ENCODE measurements at places on chromosomes 13 and 19.

DNA sequence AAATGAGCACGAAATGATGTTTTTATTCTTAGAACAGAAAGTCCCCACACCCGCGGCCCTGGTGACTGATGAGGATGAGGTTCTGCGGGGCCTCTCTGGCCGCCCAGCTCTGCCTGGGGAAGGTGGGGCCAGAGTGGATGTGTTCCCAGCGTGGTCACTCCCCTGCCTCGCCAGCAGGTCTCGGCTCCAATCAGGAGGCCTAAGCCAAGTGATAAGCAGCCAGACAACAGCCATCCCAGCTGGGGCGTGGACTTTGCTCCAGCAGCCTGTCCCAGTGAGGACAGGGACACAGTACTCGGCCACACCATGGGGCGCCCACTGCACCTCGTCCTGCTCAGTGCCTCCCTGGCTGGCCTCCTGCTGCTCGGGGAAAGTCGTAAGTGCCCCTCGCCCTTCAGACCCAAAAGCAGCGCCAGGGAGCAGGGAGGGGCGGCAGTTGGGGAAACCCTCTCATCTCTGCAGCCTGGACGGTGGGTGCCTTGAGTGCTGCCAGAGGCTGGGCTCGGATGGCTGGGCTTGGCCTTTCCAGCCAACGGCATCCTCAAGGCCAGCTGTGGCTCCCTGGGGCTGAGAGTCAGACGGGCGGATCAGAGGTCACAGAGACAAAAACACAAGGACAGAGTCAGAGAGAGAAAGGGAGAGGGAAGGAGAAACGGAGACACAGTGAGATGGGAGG is at the start of gene F10:
F10 (plus strand) TSS at position 250 of the 676 bp plus-strand sequence; CDS start at position 307, 57 bp downstream.
- DNase-seq: no peak

DNA sequence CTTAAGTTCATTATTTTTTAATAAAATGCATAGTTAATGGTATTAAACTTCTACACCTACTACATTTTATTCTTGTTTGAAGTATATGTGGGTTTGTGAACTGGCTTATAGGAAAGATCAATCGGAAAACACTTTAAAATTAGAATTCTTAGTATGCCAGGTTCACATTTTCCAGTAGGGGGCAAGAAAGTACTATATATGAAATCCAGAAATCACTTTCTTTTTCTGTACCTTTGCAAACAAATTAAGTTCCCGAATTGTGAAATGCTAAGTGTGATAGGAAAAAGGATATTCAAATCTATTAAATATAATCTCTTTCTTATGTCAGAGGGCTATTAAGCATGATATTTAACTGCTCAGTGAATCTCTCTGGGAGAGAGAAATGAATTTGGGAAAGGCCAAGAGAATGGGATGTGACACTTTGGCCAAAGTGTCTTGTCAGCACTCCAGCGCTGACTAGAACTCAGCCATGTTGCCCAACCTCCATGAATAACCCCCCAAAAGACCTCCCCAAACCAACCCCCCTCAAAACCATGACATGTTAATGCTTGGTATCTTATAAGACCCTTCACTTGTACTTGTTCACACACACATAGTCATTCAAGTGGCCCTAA is 122.6 kb upstream of the SLC10A2 start:
- DNase-seq: no peak

GRCh38 chr13:32907211-32907610 is 109.0 kb upstream of the KL start:
- DNase-seq: no peak

DNA sequence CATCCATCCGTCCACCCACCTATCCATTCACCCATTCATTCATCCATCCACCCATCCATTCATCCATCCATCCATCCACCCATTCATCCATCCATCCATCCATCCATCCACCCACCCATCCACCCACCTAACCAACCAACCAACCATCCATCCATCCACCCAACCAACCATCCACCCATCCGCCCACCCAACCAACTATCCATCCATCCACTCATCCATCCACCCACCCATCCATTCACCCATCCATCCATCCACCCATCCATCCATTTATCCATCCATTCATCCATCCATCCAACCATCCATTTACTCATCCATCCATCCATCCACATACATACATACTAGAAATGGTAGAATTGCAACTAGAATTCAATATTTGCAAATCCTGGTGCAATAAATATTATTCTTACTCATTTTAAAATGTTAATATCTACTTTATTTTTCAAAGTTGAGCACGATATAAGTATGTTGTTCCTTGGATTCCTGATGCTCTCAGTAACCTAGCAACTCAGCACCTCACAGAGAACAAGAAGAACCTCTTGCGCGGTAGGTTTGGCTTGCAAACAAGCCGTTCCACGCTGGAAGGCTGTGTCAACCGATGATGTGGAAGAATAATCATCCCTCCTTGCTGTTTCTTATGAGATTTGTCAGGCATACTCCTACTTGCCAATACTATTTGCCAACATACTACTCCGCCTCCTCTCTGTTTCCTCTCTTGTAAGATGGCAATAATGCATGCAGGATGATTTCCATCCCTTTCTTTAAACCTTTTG is 111.7 kb downstream of the GNG7 start:
- no peak for DNase-seq

DNA sequence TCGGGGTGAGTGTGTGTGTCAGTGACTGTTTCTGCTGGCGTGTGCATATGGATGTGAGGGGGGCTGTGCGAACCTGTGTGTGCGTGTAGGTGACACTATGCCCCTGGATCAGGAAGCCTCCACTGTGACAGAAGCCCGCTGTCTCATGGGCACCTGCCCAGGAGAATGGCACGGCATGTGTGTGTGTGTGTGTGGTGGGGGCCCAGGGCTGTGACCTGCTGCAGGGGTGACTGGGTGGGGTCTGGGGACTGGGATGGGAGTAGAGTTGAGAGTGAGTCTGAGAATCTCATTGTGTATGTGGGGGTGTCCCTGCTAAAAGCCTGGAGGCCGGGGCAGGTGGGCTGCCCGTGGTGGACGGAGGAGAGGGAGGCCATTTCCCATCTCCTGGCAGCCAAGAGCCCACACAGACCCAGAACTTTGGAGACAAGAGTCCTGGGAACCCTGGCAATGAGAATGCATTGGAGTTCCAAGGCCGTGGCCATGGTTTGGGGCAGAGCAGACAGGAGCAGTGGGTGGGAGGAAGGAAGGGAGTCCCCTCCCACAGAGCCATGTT is 6.4 kb upstream of the TPM4 start:
- no peak for DNase-seq

DNA sequence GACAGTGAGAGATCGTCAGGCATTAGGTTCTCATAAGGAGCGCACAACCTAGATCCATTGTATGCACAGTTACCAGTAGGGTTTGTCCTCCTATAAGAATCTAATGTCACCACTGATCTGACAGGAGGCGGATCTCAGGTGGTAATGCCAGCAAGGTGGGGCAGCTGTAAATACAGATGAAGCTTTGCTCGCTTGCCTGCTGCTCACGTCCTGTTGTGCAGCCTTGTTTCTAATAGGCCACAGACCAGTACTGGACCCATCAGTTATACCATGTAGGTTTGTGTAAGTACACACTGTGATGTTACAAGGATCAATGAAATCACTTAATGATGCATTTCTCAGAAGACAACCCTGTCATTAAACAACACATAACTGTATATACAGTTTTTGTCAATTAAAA is 23.5 kb downstream of the VWA8 start:
- no peak for DNase-seq

GRCh38 chr13:78004821-78005220 is 86.2 kb upstream of the EDNRB start:
- no peak for DNase-seq

- no peak for DNase-seq
These were observed 110.7 kb downstream of the SOX1 start for GRCh38 chr13:112177450-112178288.

DNA sequence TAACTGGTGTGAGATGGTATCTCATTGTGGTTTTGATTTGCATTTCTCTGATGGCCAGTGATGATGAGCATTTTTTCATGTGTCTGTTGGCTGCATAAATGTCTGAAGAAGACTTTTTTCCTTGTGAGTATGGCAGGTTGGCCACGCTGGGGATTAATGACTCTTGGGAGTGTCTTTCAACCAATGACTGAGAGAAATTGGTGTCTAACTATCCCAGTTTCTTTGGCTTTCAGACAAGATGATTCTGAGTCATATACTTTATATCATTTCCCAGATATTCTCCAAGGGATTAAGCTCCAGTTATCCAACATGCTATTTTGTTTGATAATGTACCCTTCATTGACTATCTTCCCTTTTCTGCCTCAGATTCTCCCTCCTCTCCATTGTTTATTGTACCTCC is 35.5 kb upstream of the CSNK1A1L start:
- DNase-seq: no peak

- DNase-seq: no peak
These were observed 23.1 kb downstream of the TMED1 start for GRCh38 chr19:10812902-10813404.

DNA sequence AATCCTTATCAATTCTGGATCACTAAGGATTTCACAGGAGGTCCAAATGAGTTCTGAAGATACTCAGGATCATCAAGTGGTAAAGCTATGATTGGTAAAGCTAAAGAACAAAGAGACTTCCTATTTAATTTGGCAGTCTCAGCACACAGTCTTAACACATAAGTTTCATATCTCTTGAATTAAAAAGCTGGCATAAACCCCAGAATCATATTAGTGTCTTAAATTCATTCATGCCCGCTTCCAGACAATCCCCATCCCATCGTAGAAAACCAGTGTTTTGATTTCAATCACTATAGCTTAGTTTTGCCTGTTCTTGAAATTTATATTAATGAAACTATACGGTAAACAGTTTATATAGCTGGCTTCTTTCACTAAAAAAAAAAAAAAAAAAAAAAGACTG is 278.7 kb downstream of the DIAPH3 start:
- DNase-seq: no peak

GRCh38 chr19:42285988-42286348 is 16.0 kb upstream of the PRR19 start:
- DNase-seq: no peak

GRCh38 chr19:4097501-4097900 is 26.4 kb downstream of the MAP2K2 start:
- no peak for DNase-seq

DNA sequence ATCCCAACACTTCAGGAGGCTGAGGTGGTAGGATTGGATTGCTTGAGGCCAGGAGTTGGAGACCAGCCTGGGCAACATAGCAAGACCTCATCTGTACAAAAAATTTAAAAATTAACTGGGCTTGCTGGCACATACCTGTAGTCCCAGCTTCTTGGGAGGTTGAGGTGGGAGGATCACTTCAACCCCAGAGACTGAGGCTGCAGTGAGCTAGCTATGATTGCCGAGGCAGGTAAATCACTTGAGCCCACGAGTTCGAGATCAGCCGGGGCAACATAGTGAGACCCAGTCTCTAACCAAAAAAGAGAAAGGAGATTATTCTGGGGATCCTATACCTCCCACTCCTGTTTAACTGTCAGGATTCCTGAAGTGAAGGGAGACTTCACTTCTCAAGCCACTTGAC is 16.4 kb upstream of the GARRE1 start:
- no peak for DNase-seq

- DNase-seq: no peak
These were observed 6.0 kb downstream of the SYCE2 start for GRCh38 chr19:12913011-12913561.

- DNase-seq: no peak
These were observed 2812.6 kb downstream of the PCDH9 start for GRCh38 chr13:64417581-64417980.

- no peak for DNase-seq
These were observed 13.7 kb downstream of the RRAS start for GRCh38 chr19:49626226-49626625.

- DNase-seq: no peak
These were observed 37.1 kb downstream of the MLLT1 start for GRCh38 chr19:6242677-6243076.

GRCh38 chr13:67806796-67807195 is 576.7 kb upstream of the PCDH9 start:
- no peak for DNase-seq
